RKO (cell line): ENCODE measurements at places on chromosomes 12 and 14.
A peak's percentile ranks its signal among the peaks of the same experiment; 100 is the strongest.

DNA sequence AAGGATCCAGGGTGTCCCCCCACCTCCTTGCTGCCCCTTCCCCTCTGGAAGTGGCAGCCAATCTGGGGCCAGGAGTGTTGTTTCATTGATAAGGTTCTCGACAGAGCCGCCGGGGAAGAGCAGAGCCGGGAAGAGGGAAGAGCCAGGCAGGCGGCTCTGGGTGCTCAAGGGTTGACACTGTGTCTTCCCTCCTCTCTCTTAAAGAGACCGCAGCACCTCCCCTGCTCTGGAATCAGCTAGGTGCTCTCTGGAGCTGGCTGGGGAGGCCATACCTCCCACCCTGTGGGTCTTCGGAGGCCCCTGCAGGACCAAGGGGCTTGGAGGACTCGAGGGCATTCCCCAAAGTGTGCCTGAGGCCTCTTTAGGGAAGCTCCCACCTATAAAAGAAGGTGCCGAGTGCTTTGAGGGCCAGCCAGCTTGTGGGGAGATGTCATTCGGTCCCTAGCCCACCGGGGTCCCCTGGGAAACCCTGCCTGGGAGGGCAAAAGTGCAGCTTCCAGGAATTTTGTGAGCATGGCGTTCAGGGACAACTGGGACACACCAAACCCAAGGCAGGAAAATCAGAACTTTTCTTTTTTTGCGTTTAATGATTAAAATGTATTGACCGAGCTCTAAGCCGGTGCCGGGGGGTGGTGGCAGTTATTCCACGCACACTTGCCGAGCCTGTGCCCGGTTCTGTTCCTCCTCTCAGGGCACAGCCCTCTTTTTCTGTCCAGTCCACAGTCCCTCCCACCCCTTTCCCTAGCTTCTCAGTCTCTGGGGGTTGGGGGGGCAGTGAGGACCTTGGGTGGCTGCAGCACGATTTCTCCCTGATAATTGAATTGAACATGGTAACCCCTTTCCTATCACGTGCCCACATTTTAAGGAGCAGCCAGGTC is 3.0 kb downstream of the SETD1B start:
- DNase-seq: no peak

- no peak for DNase-seq
These were observed 12.9 kb upstream of the NOPCHAP1 start for GRCh38 chr12:104973250-104973649.

DNA sequence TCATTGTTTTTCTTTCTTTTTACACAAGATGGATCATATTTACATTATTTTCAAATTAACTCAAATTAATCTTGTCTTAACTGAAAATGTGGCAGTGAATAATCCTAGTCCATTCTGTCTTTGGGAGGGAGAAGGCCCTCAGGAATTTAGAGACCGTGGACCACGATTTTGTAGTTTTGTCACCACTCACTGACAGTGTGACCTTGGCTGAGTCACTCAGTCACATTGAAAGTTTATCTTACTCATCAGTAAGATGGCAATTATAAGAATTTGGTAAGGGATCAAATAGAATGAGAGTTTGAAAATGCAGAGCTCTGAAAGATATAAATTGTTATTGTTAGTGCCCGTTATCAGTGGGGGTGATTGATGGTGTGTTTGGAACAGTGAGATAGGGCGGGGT is 16.4 kb downstream of the FOXJ2 start:
- no peak for DNase-seq

GRCh38 chr14:22786685-22787084 is 20.2 kb downstream of the OXA1L start:
- no peak for DNase-seq

DNA sequence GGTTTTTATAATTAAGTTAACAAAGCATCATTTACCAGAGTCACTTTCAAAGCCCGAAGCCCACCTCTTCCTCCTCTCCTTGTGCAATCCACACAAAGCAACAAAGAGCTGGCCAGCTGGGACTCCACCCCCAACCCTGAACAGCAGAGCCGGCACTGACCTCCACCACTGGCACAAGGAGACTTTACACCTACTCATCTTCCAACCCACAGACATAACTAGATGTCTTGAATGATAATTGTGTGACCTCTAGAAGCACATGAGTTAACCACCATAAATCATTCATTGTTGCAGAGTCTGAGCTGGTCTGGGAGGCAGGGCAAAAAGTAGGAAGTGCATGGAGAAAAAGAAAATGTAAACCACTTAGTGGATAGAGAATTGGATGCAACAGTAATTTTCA is 72.2 kb downstream of the ST8SIA1 start:
- no peak for DNase-seq

DNA sequence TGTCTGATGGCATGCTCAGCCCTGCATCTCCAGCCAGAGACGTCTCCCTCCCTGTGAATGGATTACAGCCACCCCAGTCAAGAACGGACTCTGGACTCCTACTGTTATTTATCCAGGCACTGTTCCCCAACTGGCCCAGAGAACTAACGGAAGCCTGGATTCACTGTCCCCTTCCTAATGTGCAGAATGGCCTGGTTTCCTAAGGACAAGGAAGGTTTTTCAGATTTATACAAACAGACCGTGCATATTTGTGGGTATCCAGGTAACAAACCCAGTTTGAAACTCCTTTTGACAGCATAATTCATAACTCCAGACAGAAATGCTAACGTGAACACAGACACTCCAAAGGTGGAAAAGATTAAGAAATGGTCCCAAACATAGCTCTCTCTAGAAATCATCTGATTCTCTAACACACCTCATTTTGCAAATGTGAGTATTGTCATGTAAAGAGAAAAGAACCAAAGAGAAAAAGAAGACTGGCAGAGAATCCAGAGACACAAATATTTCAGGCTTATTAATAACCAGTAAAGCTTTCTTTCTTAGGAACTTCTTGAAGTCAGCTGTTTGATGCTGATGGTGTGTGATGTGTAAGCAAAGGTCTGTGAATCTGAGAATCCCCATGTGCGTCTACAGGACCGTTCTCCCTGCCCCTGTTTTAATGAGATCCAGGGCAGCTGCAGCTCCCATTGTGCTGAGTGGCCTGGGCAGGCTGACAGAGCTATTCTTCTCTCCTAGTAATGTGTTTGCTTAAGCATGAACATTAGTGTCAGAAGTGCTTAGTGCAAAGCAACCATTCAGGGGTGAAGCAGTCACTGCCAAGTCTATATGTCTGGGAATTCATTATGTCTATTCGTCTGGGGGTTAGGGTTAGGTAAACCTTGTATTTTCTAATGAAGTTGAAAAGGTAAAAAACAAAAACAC is 86.8 kb upstream of the HIF1A start:
- DNase-seq: no peak

DNA sequence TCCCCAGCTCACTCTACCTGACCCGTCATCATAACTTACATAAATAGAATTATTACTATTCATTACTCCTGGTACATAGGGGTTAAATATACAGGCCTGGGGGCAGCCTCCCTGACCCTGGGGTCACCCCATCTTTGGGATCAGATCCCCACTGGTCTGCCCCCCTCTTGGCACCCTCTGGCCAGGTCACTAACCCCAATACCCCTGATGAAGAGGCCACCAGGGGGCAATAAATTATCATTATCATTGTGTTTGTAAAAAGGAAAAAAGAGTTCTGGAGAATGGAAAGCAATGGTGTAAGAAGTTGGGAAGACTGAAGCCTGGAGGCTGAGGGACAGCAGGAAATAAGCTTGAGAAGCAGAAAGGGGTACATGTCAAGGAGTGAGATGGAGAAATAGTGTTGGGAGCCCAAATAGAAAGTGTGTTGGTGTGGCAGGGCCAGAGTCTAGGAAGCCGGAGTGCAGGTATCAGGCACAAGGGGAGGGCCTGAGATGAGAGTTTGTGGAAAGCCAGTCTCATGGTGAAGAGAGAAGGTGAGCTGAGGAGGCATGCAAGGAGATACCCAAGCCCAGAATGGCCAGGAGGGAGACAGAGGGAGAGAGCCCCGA is 6.1 kb upstream of the AAAS start:
- DNase-seq: no peak

DNA sequence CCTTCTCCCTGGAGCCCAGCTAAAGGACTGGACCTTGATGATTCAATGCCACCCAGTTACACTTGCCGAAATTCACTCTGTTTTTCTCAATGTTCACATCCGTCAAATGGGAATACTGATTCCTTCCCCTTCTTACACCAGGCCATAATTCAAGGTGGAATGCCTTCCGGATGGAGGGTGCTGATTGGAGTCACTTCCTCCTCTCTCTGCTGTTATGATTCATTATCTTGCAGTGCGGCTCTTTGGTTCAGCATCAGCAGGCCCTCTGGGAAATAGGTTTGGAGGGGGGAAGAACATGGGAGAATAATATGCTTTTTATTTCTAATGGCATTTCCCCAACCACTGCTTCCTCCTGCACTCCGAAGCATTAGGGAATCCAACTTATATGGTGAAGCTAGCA is 390.6 kb upstream of the TBX3 start:
- no peak for DNase-seq

- DNase-seq: no peak
These were observed 912.0 kb downstream of the GALC start for GRCh38 chr14:87081004-87081403.

- peak; percentile 42 for DNase-seq
These were observed 2.0 kb upstream of the PPP1CC start for GRCh38 chr12:110744601-110745264.

DNA sequence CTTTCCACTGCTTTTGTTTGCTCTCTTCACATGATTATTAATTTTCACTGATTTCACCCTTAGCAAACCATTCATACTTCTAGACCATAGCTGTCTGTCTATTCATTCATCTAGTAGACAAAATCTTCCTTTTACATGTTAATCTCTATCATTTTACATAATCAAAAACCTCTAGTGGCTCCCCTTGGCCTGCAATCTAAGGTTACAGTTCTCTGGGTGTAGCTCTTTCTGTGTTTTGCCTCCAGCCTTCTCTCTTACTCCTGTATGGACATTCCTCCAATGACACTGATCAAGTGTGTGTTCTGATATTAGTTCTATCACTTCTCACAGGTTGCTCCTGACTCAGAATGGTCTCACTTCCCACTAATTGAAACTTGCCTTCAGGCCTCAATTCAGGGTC is 56.4 kb downstream of the PRKCH start:
- DNase-seq: no peak

- no peak for DNase-seq
These were observed 11.0 kb downstream of the LETMD1 start for GRCh38 chr12:51059086-51059485.

DNA sequence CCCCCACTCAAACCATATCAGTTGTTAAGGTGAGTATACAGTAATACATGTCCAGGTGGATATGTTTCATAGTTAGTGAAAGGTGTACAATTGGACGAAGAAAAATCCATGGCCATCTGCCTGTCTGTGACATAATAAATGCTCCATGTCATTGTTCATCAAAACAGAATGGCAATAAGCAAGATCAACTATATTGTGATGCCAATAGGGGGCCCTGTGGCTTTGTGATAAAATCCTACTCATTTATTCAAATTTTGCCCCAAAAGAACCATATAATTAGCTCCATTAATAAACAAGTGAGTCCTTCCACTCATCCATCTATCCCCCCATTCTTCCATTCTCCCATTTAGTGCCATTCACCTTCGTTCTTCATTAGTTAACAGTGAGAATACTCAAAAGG is 102.0 kb downstream of the MGST1 start:
- no peak for DNase-seq

GRCh38 chr14:90660865-90661570 is 155.2 kb downstream of the TTC7B start:
- DNase-seq: no peak

- no peak for DNase-seq
These were observed 24.0 kb upstream of the TSPAN11 start for GRCh38 chr12:30902596-30902995.

DNA sequence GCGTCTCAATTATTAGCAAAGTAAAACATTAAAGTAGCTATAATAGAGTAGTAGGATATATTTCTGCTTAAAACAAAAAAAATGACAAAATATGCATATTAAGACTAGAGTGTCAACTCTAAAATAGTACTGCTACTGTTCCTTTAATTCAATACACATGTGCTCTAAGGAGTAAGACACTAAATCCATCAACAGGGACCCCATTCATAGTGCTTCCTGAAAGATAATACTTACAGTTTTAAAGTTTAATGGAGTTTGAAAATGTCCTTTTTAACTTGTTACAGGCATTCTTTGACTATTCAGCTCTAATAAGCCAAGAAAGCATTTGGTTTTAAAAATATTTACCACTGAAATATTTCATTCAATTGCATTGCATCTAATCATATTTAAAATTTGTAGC is 145.2 kb downstream of the ADAMTS20 start:
- no peak for DNase-seq

DNA sequence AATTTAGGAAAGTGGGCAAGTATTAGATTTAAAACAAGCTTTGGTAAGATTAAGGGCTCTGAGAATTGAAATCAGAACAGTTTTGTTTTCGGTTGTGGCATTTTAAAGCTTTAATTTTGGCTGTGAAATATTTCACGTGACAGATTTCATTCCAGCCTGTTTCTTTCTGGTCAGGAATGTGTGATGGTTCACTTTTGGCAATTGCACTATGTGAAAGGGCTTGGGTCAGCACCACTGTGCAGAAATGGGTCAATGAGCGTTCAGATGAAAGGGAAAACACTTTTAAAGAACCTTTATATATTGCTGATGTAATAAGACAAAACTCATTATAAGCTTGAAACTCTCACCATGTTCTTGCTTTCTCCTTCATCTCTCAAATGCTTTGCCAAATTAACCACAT is 17.1 kb downstream of the NUBPL start:
- no peak for DNase-seq

DNA sequence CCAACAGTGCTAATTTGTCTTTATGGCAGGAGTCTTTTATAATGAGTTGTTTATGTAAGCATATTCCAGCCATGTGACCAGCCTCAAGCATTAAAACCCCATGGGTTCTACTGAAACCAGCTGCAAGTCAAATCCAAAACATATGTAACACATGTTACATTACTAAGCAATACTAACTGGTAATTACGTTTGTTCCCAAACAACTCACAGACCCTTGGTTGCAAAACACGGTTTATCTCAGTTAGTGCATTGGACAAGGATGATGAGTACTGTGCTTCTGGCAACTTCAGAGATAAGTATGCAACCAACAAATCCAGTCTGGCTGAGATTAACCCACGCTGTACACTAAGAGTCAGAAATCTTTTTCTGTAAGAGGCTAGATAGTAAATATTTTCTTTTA is 110.1 kb upstream of the FAR2 start:
- no peak for DNase-seq

- DNase-seq: no peak
These were observed 44.9 kb upstream of the BCAT1 start for GRCh38 chr12:24993793-24994192.

GRCh38 chr14:93533842-93534241 is 103.1 kb downstream of the UNC79 start:
- DNase-seq: no peak
